Bronchial smooth muscle cell (primary cell): ENCODE measurements at places on chromosomes 2 and 18. TPM values are rescaled to one million over a fixed set of nuclear protein-coding genes. Genes with fewer than 3 reads are reported as not detected.

The DSG1 gene
- total RNA-seq, result not detected in 2 replicates

The CABYR gene
- 4.7 and 5.0 TPM in 2 replicates for total RNA-seq

The MDH1 gene
- 131 and 212 TPM in 2 replicates for total RNA-seq

The DPP4 gene
- 41.4 and 48.4 TPM in 2 replicates for total RNA-seq

The MEP1B gene
- not detected in 2 replicates for total RNA-seq

The ARHGEF4 gene
- total RNA-seq, result 2.2 and 5.2 TPM in 2 replicates

The TUBA4B gene
- total RNA-seq, result under 0.01 TPM in 1 of 2 replicates, not detected in the other

The SEMA4C gene
- 13.4 and 26.8 TPM in 2 replicates for total RNA-seq

The LYPD6 gene
- total RNA-seq, result under 0.01 TPM in 1 of 2 replicates, not detected in the other

The CD8B2 gene
- not detected in 2 replicates for total RNA-seq

The RNMT gene
- 10.8 and 17.8 TPM in 2 replicates for total RNA-seq

The STPG4 gene
- 0.16 TPM in 1 of 2 replicates, not detected in the other for total RNA-seq

The SCN7A gene
- 9.5 and 14.3 TPM in 2 replicates for total RNA-seq

The HPCAL1 gene
- total RNA-seq, result 14.3 and 17.2 TPM in 2 replicates

The EIF2AK2 gene
- total RNA-seq, result 13.4 and 21.9 TPM in 2 replicates

The GRP gene
- not detected in 2 replicates for total RNA-seq

The COL4A4 gene
- 0.16 and 0.17 TPM in 2 replicates for total RNA-seq

The RAD51AP2 gene
- total RNA-seq, result not detected in 2 replicates

The SP5 gene
- not detected in 2 replicates for total RNA-seq

The IL36A gene
- total RNA-seq, result not detected in 2 replicates

The DNAH7 gene
- total RNA-seq, result 0.94 and 1.6 TPM in 2 replicates
